ENCODE measurements at places on chromosomes 1 and 21.

DNA sequence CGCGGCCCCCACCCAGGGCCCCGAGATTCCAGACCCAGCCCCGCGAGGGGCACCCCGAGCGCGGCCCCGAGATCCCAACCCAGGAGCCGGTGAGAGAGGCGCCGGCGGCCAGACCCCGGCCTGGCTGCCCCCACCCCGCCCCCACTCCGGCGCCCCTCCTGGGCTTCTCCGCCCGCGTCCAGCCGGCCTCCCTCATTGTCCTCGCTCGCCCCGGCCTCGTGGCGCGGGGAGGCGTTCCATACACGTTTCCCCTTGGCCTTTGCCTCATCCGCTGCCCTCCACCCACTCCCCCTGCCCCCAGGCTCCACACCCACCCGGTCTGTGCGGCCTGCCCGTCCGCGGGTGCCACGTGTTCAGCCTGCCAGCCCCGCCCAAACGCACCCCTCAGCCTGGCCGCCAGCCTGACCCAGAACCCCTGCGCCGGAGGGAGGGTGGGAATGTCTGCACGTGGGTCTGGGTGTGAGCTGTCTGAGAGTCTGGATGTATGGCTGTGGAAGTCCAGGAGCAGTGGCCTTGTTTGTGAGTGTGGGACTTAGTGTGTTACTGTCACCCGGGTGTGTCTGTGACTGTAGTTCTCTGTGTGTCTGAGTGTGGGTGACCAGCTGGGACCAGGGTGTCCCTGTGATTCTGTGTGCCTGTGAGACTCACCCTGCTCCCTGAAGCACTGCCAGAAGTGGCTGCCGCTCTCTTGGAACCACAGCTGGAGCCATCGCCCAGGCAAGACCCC lies 681 bp downstream of the B4GALT2 start:
- H3K27me3 ChIP-seq, result no peaks in the 10 kb centered on the region
- peak overlapping the region; percentile 84 for H3K4me3 ChIP-seq
- peaks cover 31% of the 10 kb centered on the region for H3K4me1 ChIP-seq
- H3K36me3 ChIP-seq, result peaks cover 25% of the 10 kb centered on the region
- DNase-seq, result peak; percentile 49

GRCh38 chr1:3940754-3941345 lies 40.8 kb upstream of the C1orf174 start:
- DNase-seq, result no peak
- peaks cover 14% of the 10 kb centered on the region for H3K27me3 ChIP-seq
- H3K4me1 ChIP-seq, result no peaks in the 10 kb centered on the region
- H3K36me3 ChIP-seq, result peaks cover 65% of the 10 kb centered on the region
- H3K4me3 ChIP-seq, result no peak overlapping the region
- no peak overlapping the region for H3K27ac ChIP-seq

DNA sequence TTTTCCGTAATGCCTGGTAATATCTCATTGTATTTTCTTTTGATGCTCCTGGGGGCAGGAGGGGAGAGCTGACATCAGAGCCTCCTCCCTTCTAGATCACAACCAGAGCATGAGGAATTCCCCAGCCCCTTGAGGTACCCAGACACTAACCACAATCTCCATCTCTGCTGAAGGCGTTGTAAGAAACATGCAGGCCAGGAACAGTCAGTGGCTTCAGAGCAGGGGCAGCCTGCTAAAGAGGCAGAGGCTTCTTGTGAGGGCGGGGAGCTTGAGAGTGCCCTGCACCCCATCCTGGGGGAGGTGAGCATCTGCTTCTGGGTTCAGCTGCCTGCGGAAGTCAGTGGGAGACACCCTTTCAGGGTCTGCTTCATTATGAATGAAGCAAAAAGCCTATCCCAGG lies 19.0 kb downstream of the MAPKAPK2 start:
- peaks cover 84% of the 10 kb centered on the region for H3K4me1 ChIP-seq
- no peaks in the 10 kb centered on the region for H3K27me3 ChIP-seq
- no peaks in the 10 kb centered on the region for H3K36me3 ChIP-seq
- DNase-seq, result no peak

DNA sequence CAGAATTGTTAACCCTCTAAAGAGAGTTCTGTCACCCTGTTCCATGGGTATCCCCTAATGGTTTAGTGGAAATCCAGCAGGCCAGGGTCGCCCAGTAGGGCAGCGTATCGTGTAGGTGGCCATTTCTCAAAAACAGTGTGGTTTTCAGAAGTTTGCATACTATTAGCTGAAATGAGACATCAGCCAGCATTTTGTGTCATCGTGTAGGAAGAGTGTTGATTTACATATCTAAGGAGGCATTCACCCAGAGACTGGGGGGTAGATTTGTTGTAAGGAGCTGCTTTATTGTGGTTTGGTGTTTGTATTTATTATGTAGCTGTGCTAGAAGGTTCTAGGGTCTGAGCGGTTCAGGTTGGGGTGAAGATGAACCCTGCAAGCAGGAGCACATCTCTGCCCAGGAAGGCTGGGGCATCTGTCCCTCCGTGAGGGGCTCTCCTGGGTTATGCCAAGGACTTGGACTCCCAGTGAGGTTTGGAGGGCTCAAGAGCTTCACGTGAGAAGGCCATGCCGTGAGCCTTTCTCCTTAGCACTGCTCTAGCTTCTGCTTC lies 174.4 kb downstream of the PGBD5 start:
- peaks cover 27% of the 10 kb centered on the region for H3K36me3 ChIP-seq
- H3K4me1 ChIP-seq, result peaks cover 32% of the 10 kb centered on the region
- peak overlapping the region; percentile 54 for H3K27ac ChIP-seq
- no peaks in the 10 kb centered on the region for H3K27me3 ChIP-seq
- H3K4me3 ChIP-seq, result no peak overlapping the region
- DNase-seq, result no peak

DNA sequence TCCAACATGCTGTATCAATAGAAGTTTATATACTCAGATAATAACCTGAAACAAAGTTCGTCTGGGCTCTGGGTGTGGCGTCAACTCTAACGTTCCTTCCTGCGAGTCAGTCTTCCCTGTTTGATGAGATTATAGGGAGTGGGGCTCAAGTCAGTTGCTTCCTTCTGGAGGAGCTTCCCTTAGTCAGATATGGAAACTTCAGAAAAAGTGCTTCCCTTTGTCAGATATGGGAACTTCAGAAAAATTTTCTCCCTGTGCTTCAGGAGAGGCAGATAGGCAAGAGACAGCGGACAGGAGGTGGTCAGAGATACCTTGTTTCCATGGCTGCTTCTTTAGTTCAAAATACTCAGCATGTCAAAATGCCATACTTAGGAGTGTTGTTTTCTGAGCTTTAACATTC lies 51.1 kb upstream of the PRDX6 start:
- H3K4me3 ChIP-seq, result no peak overlapping the region
- no peak for DNase-seq
- peaks cover 9% of the 10 kb centered on the region for H3K36me3 ChIP-seq
- H3K27ac ChIP-seq, result no peak overlapping the region
- H3K4me1 ChIP-seq, result peaks cover 54% of the 10 kb centered on the region

- H3K27me3 ChIP-seq, result no peaks in the 10 kb centered on the region
- no peak overlapping the region for H3K4me3 ChIP-seq
- peak overlapping the region; percentile 46 for H3K27ac ChIP-seq
- peaks cover 39% of the 10 kb centered on the region for H3K4me1 ChIP-seq
- peaks cover 15% of the 10 kb centered on the region for H3K36me3 ChIP-seq
- no peak for DNase-seq
These were observed 51.2 kb downstream of the FNBP1L start for GRCh38 chr1:93499075-93499474.

GRCh38 chr1:234386122-234386521 lies 12.9 kb downstream of the COA6 start:
- H3K36me3 ChIP-seq, result peaks cover 9% of the 10 kb centered on the region
- no peak overlapping the region for H3K27ac ChIP-seq
- no peak overlapping the region for H3K4me3 ChIP-seq
- H3K27me3 ChIP-seq, result no peaks in the 10 kb centered on the region

DNA sequence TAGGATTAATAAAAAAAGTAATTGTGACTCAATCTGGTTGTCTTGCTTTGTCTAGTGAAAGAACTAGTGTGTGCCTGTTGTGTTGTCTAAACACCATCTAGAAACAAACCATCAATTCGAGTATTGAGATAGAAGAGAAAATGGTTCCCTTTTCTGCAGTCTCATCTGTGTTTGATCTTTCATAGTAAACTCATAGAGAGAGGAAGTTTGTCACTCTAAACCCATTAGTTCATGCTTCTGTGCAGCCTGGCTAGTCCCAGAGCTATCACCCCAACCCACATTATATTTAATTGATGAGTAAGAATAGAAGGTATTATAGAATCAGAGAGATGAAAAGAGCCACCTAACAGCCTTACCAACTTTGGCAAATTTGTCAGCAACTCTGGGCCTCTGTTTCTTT lies 99.5 kb downstream of the TGFB2 start:
- no peak overlapping the region for H3K4me3 ChIP-seq
- no peak for DNase-seq
- H3K27me3 ChIP-seq, result no peaks in the 10 kb centered on the region
- H3K36me3 ChIP-seq, result peaks cover 3% of the 10 kb centered on the region
- 0 out of 2 replicates have a peak, but pooled peaks cover 2% of the 10 kb centered on the region for H3K4me1 ChIP-seq

DNA sequence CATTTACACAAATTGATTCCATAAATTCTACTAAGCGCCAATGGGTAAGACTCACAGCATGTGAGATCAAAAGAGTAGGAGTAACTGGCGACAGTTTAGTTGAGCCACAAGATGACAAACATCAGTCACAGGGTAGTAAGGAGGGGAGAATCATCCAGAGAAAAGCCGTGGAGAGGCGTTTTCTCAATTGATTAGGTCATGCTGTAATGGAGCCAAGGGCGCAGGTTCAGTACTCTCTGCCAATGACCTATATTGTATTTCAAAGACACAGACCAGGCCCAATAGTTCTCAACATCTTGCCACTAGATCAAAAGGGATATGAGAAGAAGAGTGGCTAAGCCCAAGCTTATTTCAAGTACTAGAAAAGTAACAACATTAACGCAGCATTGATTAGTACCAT lies 467.5 kb downstream of the SMYD3 start:
- peak overlapping the region; percentile 24 for H3K27ac ChIP-seq
- H3K4me3 ChIP-seq, result no peak overlapping the region
- no peaks in the 10 kb centered on the region for H3K27me3 ChIP-seq
- peaks cover 9% of the 10 kb centered on the region for H3K4me1 ChIP-seq

- peaks cover 6% of the 10 kb centered on the region for H3K4me1 ChIP-seq
- no peak overlapping the region for H3K27ac ChIP-seq
- H3K36me3 ChIP-seq, result peaks cover 62% of the 10 kb centered on the region
- DNase-seq, result no peak
- no peak overlapping the region for H3K4me3 ChIP-seq
These were observed 34.3 kb downstream of the PCNX2 start for GRCh38 chr1:233261206-233261605.

- H3K36me3 ChIP-seq, result peaks cover 1% of the 10 kb centered on the region
- DNase-seq, result no peak
- H3K4me1 ChIP-seq, result no peaks in the 10 kb centered on the region
- H3K27me3 ChIP-seq, result no peaks in the 10 kb centered on the region
- no peak overlapping the region for H3K27ac ChIP-seq
- H3K4me3 ChIP-seq, result no peak overlapping the region
These were observed 220.4 kb upstream of the DEPDC1 start for GRCh38 chr1:68717330-68717729.

All from WTC11 (cell line).